ENCODE measurements at places on chromosomes 16 and 17.

GRCh38 chr17:29905086-29905878 is 24.7 kb downstream of the SSH2 start:
- DNase-seq, result no peak

DNA sequence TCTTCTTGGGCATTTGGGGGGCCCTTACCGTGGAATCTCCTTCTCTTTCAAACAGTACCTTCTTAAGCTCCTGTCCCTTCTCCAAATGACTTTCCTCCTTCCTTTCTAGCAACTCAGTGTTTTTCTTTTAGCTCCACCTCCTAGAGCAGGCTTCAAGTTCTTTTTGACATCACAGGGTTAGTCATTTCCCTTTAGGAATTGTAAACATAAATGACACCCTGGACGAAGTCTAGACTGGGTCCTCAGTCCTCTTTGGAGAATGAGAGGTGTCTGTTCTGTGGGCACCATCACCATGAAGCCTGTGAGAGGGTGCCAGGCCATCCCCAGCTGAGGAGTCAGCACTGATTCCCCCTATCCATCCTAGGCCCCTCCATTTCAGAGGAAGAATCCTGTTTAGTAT is 94.7 kb downstream of the SALL1 start:
- no peak for DNase-seq

GRCh38 chr16:57133031-57133430 is 40.6 kb downstream of the CPNE2 start:
- DNase-seq, result no peak

DNA sequence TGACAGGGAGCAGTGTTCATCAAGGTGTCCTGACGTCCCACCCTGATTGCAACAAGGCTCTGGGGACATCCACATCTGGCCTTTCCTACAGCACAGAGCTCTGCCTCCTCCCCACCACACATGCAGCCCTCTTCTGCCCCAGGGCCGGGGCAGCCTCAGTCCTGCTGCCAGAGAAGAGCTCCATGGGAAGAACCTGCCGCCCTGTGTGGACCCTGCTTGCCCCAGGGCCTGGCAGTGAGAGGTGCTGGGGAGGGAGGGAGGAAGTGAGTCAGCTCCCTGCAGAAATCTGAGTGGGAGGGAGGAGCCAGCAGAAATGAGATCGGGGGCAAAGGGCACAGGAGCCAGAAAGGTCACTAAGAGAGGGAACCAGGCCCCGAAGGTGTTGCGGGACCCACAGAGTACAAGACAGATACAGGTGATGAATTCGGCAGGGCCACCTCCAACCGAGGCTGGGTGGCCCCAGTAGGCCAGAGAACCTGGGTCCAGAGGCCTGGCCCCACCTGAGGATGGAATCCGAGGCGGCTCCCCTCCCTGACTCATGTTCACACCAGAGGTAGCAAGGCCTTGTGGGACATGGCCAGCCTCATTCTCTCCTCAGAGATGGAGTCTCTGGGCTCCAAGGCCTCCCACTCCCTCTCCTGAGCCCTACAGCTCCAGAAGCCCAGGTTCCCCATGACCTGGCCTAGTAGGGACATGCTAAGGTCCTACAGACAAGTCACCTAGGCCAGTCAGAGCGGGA is 24.8 kb downstream of the MYO18A start:
- no peak for DNase-seq

GRCh38 chr17:59151591-59151990 is 3.4 kb downstream of the SKA2 start:
- DNase-seq, result no peak

- no peak for DNase-seq
These were observed 387.6 kb upstream of the MAF start for GRCh38 chr16:79988089-79988488.

DNA sequence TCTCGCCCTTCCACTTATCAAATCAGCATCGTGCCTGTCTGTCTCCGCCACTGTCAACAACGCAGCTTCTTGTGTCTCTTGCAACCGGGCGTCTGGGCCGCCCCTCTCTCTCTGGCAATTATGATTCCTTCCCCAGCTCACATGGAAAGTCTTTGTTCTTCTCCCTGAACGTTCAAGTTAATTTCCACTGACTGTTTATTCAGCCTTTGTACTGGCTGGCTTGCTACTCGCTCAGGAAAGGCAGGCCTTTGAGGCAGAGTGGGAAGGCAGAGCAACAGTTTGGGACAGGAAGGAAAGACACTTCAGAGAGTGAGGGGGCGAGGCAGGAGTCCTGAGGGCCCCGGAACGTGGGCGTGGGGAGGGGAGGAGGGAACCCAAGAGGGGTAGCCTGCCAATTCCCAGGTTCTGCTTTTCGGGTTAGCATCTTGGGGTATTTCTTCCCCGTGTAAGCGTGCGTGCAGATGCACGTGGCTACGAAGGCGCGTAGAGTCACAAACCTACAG is 50.8 kb downstream of the AKAP1 start:
- no peak for DNase-seq

GRCh38 chr16:57758331-57759117 is 23.0 kb downstream of the KATNB1 start:
- no peak for DNase-seq

DNA sequence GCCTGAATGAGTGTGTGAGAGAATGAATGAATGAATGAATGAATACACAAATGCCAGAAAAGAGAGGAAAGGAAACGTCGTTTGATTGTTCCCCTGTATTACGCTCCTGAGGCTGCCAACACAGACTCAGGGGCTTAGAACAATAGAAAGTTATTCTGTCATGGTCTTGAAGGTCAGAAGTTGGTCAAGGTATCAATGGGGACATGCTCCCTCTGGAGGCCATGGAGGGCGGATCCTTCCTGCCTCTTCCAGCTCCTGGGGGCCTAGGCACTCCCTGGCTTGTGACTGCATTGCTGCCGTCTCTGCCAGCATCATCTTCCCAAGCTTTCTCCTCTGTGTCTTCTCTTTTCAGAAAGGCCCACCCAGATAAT is 1.5 kb upstream of the SLC38A8 start:
- no peak for DNase-seq

DNA sequence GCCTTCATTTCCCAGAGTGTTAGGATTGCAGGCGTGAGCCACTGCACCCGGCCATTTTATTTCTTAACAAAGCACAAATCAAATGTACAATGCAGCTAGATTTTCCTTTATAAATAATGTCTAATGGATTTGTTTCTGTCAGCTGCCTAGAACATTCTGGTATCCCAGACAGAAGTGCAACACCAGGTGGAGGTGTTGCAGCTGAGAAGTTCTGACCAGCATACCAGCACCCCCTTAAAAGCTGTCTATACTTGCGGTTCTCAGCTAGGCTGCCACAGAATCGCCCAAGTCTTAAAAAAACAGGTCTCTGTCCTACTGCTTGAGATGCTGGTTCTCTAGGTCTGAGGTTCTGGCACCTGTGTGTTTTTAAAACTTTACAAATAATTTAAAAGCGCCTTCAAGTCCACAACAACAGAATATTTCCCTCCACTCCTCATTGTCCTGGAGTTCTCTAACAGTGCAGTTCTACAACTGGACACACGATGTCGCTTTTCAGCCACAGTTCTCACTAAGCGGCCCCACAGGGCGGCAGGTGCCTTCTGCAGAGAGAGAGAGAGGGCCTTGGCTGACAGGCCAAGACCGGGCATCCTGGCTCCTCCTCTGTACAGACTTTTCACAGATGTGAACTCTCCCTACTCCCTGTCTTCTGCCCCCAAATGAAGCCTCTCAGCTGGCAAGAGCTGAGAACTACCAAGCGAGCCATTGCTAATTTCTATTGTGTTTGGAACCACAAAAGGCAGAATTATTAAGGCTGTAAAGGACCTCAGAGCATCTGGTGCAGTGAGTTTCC is 32.6 kb upstream of the MEOX1 start:
- DNase-seq, result no peak

DNA sequence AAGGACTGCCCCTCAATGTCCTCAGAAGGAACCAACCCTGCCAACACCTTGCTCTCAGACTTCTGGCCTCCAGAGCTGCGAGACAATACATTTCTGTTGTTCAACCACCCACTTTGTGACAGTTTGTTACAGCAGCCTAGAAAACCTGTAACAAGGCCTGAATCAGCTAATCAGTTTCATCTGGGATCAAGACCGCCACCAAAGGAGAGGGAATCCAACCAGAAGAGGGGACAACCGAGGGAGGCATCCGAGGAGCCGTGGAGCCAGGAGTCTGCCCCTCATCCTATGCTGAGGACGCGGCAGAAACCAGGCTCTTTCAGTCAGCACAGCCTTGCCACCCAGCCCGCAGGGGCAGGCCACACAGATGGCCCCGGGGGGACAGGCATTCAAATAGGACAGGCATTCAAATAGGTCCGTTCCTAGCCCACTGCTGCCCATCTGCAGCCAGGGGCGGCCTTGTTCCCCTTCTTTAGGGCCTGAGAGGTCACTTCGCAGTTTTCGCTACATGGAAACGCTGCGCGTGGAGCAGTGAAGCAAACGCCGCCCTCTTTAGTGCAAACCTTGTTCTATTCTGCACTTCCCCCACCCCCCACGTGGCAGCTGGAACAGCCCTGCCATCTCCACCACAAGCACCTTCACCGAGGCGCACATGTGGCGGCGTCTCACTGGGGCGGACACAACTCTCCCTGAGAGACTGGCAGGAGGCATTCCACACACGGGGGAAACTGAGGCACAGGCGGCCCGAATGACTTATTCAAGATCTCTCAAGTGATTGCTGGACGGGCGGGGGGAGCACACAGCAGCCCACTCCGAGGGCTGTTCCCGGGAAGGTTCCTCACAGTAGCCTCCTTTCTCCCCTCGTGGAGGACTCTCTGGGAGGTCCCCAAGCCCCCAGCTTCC is 26.7 kb downstream of the FA2H start:
- no peak for DNase-seq

DNA sequence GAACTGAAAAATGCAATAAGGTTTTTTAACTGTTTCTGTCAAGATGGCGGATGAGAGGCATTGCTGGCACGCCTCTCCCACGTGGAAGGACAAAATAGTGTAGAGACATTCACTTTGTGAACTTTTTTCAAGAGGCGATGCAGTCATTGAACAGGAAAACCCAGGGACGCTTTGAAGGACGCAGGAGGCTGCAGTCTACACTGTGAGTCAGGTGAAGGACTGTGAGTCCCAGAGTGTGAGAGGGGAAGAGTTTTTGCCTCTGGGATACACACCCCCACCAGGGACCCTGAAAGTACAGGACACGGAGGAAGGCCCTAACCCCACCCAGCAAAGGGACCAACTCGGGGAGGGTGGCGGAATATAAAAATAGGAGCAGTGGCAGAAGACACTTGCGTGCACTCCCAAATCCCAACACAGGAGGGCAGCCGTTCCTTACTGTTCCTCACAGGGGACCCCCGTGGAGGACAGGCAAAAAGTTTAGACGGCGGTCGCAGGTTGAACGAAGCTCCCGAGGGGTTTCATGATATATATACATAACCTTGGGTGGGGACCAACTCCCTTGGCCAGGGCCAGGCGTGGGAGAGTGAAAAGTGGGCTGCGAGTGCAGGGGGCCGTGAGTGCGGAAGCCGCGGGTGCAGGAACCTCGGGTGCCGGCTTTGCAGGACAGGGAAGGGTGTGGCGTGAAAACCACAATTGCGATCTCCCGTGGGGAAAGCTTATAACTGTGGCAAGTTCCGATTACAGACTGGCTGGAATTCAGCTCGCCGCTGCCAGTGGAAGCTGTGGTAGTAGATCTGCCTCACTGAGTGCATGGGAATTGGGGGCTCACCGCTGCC is 82.0 kb upstream of the ALOX12 start:
- DNase-seq, result no peak

DNA sequence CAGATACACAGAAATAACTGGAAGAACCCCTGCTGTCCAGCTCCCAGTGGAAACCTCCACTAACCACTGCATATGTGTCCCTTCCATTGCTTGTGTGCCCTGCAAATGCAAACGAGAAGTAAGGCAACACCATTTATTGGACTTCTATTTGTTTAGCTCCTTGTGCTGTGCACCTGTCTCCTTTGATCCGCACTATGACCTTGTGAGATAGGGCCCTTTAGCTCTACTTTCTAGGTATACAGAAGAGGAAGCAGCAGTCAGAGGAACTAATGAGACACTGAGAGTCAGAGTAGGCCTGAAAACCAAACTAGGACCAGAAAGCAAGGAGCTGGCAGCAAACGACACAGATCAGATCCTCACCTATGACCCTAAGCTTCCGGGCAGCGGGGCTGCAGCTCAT is 22.4 kb downstream of the SOX9 start:
- no peak for DNase-seq

GRCh38 chr16:57166951-57167350 is 18.9 kb downstream of the PSME3IP1 start:
- DNase-seq, result no peak

GRCh38 chr17:58995247-58995940 is 111.3 kb downstream of the TRIM37 start:
- DNase-seq, result no peak

DNA sequence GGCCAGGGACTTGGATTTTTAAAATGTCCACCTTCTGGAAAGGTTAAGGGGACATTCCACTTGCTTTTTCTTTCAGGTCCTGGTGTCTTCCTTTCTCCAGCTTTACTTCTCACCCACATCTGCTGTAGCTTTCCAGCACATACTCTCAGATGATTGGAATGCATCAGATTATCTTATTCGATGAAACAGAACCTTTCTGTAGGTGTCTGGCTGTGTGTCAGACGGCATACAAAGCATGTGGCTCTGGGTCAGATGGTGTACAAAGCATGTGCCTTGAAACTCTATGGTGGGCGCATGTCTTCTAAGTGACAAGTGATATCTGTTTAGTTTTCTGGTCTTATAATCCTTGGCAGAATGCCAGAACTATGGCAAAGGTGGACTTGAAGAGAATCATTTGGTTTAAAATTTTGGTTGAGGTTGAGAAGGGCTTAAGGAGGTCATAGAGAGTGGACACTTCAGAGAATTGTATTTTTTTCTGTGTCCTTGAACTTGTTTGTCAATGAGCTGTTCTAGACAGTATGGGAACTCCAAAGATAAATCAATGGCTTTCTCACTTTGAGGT is 125.3 kb downstream of the FTO start:
- DNase-seq, result no peak

GRCh38 chr17:75365009-75365930 is 40.2 kb downstream of the GRB2 start:
- DNase-seq, result no peak

GRCh38 chr16:57926041-57926440 is 44.9 kb downstream of the CNGB1 start:
- DNase-seq, result no peak

GRCh38 chr17:76700617-76701470 is 9.9 kb downstream of the MXRA7 start:
- DNase-seq, result no peak

DNA sequence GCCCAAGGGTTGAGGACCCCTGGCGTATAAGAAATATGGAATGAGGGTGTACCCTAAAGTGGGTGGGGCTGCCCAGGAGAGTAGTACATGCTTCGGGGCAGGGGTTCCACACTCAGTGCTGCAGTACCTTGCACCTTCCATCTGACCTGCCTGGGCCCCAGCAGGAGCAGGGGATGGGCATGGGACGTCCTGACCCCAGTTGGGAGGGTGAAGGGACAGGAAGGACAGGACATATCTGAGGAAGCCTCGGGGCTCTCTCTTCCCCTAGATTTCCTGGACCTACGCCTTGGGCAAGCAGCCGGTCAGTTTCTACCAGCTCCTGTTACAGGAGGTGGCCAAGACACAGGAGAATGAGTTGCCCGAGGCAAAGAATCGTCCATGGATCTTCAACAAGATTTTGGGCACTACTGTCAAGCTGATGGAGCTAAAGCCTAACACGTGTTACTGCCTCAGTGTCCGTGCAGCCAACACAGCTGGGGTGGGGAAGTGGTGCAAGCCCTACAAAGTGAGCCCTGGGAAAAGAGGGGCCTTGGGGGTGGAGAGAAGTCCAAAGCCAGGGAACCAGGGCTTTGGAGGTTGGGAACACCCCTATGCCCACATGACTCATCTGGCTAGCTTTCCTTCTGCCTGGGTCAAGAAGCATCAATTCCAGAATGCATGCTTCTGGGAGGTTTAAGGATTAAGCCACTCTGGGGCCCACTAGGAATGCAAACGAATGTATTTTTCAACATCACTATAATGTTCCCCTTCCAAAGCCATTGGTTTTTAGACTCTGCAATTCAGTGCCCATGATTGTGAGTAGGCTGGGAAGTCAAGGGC is 7.9 kb downstream of the FNDC8 start:
- no peak for DNase-seq
